ENCODE measurements at places on chromosomes 12 and 14. TPM values are rescaled to one million over a fixed set of nuclear protein-coding genes. Genes with fewer than 3 reads are reported as not detected.

Gene CAPRIN2
- 22.5 TPM for total RNA-seq

Gene TBX5
- total RNA-seq, result 1.2 TPM

Gene SOAT2
- total RNA-seq, result 0.38 TPM

Gene PRPH
- 0.88 TPM for total RNA-seq

Gene TFCP2
- 15.6 TPM for total RNA-seq

Gene CCDC63
- total RNA-seq, result not detected

Gene RPL6
- total RNA-seq, result 1,626 TPM

Gene RASSF9
- 2.6 TPM for total RNA-seq

Gene TAS2R31
- total RNA-seq, result 5.7 TPM

Gene KRT72
- total RNA-seq, result not detected

Gene TMPRSS12
- total RNA-seq, result not detected

Gene CAPZA3
- total RNA-seq, result not detected

Gene MYO1A
- total RNA-seq, result not detected

Gene DNAI7
- total RNA-seq, result not detected

Gene SIX4
- 2.9 TPM for total RNA-seq

Gene SLC39A2
- not detected for total RNA-seq

Gene GPR137C
- total RNA-seq, result 1.7 TPM

Gene LMNTD1
- not detected for total RNA-seq

Gene CLEC6A
- not detected for total RNA-seq

Gene PTPRO
- 1.1 TPM for total RNA-seq

Gene CFAP73
- not detected for total RNA-seq

Gene DEGS2
- total RNA-seq, result 0.94 TPM

Gene COX8C
- total RNA-seq, result not detected

Gene FBXW8
- total RNA-seq, result 8.8 TPM

Gene CCDC177
- not detected for total RNA-seq

Gene REM2
- total RNA-seq, result not detected

Gene CSAD
- 112 TPM for total RNA-seq

Gene AKAP3
- 4.5 TPM for total RNA-seq

Gene SLC5A8
- total RNA-seq, result not detected

Gene CD63
- 727 TPM for total RNA-seq

Gene SELPLG
- total RNA-seq, result 28.0 TPM

Gene DPPA3
- total RNA-seq, result not detected

Gene LRP1-AS
- not detected for total RNA-seq

Gene A2M
- 316 TPM for total RNA-seq

Gene PLXNC1
- 8.6 TPM for total RNA-seq

Gene SLCO1B3
- total RNA-seq, result not detected

Gene C12orf50
- total RNA-seq, result not detected

Gene GPD1
- 2,409 TPM for total RNA-seq

Gene KRT71
- total RNA-seq, result not detected

Gene LBHD2
- total RNA-seq, result not detected

Gene SYT1
- total RNA-seq, result 1.1 TPM

Gene ENO2
- total RNA-seq, result 5.8 TPM

Gene TOMM20L
- not detected for total RNA-seq

Measured in subcutaneous adipose tissue (tissue), 4 donors.